ENCODE measurements at places on chromosomes 13 and 19.

- DNase-seq, result no peak
Measured at GRCh38 chr13:94708031-94708859, 4.1 kb downstream of the SOX21 start.

- no peak for DNase-seq
Measured at GRCh38 chr19:33039108-33039599, 25.5 kb downstream of the RHPN2 start.

GRCh38 chr19:42074513-42075363, 1.2 kb upstream of the ZNF574 start:
- DNase-seq, result no peak

DNA sequence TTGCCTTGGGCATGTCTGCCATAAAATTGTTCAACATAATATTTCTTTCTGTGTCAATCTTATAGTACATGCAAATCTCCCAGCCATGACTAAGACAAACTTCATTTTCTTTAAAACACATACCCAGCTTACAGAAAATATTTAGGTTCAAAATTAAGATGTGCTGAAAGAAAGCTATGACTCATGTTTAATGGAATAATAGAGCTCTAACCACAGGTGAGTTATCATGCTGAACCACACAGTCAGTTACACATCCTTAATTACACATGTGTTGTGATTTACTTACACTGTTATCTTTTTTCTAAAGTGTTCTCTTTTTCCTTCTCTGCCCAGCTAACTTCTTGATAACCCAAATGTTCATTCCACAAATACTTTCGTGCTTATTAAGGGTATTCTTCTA, 1831.2 kb downstream of the OLFM4 start:
- no peak for DNase-seq

- DNase-seq, result peak; percentile 60
Measured at GRCh38 chr13:114019367-114019766, 45.5 kb upstream of the C13orf46 start.

- DNase-seq, result no peak
Measured at GRCh38 chr13:106774621-106775020, 206.7 kb upstream of the ARGLU1 start.

GRCh38 chr19:32909257-32909656, 39.7 kb upstream of the SLC7A9 start:
- DNase-seq, result no peak

DNA sequence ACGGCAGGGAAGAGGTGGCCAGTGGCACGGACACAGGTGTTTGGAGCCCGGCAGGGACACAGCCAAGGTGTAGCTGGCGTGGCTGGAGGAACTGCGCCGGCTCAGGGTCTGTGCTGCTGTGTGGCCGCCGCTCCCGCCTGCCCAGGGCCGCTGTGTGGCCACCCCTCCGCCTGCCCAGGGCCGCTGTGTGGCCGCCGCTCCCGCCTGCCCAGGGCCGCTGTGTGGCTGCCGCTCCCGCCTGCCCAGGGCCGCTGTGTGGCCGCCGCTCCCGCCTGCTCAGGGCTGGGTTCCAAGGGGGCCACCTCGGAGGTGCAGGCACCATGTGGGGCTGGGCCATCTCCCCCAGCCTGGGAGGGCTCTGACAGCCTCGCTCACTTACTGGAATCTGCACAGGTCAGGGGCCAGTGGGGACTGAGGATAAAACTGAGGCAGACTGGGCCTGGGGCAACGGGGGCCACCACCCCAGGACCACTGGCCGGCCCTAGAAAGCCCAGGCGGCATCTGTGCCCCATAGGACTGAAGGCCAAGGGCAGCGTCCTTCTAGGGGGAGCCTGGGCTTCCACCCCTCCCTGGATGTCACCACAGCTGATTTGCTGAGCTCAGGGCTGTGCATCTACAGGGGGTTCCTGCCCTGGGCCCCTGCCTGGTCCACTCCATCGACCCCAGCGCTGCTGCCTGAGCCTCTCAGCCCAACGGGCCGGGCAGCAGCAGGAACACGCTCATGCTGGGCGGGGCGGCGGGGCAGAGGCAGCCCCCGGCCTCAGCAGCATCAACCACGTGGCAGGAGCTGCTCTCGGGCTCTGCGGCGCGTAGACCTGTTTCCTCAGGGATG, 21.5 kb downstream of the C13orf46 start:
- no peak for DNase-seq

GRCh38 chr19:12685831-12686230, 2.0 kb upstream of the GNG14 start:
- no peak for DNase-seq

GRCh38 chr13:99577934-99578917, 77.0 kb downstream of the TM9SF2 start:
- no peak for DNase-seq

DNA sequence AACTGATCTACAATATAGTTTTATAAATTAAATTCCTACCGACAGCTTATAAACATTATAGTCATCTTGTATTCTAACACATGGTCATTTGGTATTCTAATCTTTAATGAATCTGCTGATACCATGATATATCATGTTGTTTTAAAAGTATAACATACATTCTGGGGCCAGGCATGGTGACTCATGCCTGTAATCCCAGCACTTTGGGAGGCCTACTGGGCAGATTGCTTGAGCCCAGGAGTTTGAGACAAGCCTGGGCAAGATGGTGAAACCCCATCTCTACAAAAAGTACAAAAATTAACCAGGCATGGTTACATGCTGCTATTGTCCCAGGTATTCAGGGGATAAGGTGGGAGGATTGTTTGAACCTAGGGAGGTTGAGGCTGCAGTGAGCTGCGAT, 3.1 kb downstream of the ZNF383 start:
- DNase-seq, result no peak

DNA sequence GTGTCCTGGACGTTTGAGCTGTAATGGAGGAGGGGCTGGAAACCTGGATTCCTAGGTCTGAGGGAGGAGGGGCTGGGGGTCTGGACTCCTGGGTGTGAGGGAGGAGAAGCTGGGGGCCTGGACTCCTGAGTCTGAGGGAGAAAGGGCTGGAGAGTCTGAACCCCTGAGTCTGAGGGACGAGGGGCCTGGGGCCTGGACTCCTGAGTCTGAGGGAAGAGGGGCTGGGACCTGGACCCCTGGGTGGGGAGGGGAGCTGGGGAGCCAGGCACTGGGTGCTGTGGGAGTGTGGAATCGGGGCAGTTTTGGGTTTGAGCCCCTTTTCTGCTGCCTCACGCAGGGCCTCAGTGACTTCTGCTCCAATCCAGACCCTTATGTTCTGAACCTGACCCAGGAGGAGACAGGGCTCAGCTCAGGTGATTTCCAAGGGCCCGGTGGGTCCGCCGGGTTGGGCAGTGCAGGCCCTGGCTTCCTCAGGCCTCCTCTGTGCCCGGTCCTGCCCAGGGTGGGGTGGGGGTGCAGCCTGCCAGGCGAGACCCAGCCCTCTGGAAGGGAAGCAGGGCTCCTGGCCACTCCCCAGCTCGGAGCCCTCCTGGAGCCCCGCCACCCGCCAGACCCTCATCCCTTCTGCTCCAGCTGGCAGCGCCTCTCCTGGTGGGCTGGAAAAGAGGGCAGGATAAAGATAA, 14.4 kb downstream of the TTYH1 start:
- no peak for DNase-seq

DNA sequence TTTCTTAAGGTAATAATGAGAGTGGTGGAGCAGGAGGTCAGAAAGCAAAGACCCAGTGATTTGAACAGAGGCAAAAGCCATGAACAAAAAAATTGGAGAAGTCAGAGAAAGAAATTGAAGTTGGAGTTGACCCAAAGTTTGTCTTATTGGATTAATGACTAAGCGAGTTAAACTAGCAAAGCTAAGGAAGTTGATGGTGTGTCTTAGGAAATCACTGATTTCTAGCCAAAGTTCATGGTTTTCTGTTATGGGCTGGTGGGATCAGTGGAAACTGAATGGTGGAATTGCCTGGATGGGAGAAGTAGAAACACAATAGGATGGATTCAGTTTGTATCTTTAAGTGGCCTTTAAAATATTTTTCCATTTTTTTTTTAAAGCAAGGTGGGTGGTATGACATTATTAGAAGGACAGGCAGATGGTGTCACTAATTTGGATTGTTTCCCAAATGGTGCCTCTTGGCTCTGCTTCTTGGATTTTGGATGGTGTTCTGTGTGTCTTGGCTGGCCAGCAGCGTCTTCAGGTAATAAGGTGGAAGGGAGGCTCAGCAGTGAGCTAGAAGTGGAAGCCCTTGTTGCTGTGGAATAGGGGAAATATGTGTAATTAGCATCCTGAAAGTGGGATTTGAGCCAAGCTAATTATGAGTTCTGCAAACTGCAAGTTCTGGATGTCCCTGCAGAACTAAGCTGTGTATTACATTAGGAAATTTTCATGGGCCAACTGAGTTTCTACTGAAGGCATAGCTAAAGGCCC, 302.9 kb downstream of the LMO7 start:
- no peak for DNase-seq

DNA sequence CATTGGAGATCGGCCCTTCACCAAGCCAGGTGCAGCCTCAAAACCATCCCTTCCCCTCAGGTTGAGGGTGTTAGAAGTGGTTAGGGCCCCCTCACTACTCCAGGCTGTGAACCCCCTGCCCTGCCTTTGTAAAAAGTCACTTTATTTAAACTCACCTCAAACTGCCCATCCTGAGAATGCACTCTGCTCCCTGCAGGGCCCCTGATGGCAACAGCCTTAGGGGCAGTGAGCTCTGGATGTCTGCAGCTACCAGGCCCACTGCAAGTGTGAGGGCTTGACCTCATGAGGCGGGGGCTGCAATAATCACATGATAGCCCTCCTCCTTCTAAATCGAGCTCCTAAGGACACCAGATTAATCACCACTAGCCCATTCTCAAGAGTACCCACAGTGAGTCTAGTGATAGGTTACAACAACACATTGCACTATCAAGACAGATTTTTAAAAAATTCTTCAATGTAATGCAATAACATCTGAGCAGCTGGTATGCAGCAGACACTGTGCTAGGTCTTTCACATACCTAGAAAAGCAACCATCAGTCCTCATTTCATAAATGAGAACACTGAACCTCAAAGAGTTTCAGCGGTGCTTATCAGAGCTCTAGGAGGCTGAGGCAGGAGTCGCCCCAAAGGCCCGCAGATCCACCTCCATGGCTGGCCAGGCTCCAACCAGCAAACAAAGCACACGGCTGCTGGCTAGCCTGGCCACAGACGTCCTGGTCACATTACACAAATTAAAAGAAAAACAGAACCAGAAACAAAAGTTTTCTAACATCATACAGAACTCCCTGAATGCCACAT, 26.0 kb downstream of the SLC7A1 start:
- DNase-seq, result no peak

- DNase-seq, result peak; percentile 40
Measured at GRCh38 chr19:1471515-1472160, 7.4 kb downstream of the C19orf25 start.

DNA sequence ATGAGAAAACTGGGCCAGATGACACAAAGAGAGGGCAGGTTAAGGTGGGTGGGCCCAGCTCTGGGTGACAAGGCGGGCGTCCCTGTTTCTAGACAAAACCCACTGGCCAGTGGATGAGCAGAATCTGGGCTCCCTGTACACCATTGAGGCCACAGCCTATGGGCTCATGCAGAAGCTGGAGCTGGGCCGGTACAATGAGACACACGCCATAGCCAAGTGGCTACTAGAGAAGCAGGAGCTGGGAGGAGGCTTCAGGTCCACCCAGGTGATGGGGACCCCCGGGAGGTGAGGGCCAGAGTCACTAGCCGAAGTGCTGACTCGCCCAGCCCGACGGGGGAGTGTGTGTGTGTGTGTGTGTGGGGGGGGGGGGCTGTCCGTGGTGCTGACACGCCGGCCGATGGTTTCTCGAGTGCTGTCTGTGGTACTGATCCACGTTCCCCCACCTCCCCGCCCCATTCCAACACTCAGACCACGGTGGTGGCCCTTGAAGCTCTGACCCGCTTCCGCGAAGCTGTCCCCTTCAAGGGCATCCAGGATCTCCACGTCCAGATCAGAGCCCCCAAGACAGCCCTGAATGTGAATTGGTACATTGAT, 24.3 kb upstream of the SHFL start:
- DNase-seq, result no peak

DNA sequence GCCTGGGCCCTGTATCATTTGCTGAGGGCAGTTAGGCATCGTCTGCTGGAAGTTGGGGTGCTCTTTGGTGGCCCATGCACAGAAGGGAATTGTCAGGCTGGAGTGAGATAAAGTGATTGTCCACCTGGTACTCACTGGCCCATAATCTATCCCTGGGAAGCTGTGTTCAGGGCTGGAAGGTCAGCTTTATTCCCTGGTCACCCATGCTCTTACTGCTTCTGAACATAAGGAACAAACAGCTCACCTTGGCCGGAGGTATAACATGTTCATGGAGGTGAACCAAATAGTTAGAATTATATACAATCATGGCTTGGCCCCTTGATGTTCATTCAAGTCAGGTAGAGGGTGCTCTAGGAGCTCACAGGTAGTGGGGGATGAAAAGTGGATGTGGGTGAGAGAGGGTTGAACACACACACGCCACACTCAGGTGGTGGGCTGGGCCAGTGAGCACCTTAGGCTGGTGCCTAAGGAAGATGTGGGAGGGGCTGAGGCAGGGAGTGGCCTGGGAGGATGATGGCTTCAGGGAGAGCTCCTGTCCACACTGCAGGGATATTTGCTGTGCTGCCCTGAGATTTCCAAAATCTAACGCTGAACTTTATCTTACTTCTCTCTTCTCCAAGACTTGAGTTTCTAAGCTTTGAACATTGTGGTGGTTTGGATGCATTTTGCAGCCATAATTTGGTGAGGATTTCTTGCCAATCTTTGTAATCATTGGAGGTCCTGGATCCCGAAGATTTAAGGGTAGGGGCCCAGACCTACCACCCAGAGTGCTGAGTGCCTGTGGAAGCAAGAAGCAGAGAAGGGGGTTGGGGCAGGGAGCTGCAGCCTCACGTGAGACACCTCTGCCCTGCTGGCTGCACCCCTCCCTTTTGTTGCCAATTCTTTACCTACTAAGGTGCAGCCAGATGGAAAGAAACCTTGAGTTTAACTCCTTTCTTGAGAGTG, 420.6 kb downstream of the ZNF536 start:
- no peak for DNase-seq

GRCh38 chr13:51258612-51259548, 36.7 kb downstream of the FAM124A start:
- DNase-seq, result no peak

- no peak for DNase-seq
Measured at GRCh38 chr13:32165796-32166195, 134.2 kb downstream of the FRY start.

GRCh38 chr19:46371371-46371901, 24.5 kb downstream of the PPP5C start:
- no peak for DNase-seq

DNA sequence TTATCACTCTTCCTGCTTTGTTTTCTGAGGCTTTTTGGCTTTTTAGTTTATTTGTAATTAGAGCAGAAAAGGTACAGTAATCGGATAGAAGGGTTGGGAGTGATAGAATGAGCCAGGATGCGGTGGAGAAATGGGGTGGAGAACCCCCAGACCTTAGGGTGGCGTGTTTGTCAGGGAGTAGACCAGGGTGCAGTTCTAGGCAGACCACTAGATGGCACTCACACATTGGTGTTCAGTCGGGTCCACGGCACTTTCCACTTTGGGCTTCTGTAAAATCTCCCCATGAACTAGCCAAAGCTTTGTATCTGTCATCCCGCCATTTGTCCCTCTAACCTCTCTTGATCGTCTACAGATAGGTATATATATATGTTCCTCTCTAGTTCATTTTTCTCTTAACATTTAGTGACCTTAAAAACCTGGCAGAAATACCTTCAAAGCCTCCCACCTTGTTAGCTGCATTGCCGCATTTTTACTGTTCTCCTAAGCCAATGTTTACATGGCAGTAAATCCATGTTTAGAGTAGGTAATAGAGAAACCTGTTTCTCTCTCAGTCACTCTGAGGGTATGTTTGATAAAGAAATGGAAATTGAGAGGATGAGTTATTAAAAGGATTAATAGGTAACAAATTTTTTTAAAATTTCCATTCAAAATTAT, 154.9 kb downstream of the TM9SF2 start:
- peak; percentile 87 for DNase-seq

Measured in CD4-positive, alpha-beta T cell treated with Interleukin-10 for 1 hour (primary cell).